Thoracic aorta (tissue), 2 donors: ENCODE measurements at places on chromosomes 4 and X.

- no peak overlapping the region for H3K27ac ChIP-seq
- H3K36me3 ChIP-seq, result no peaks in the 10 kb centered on the region
- DNase-seq, result no peak
- H3K4me1 ChIP-seq, result no peaks in the 10 kb centered on the region
- no peak overlapping the region for H3K4me3 ChIP-seq
Measured at GRCh38 chr4:127244515-127244914, 388.2 kb upstream of the INTU start.

DNA sequence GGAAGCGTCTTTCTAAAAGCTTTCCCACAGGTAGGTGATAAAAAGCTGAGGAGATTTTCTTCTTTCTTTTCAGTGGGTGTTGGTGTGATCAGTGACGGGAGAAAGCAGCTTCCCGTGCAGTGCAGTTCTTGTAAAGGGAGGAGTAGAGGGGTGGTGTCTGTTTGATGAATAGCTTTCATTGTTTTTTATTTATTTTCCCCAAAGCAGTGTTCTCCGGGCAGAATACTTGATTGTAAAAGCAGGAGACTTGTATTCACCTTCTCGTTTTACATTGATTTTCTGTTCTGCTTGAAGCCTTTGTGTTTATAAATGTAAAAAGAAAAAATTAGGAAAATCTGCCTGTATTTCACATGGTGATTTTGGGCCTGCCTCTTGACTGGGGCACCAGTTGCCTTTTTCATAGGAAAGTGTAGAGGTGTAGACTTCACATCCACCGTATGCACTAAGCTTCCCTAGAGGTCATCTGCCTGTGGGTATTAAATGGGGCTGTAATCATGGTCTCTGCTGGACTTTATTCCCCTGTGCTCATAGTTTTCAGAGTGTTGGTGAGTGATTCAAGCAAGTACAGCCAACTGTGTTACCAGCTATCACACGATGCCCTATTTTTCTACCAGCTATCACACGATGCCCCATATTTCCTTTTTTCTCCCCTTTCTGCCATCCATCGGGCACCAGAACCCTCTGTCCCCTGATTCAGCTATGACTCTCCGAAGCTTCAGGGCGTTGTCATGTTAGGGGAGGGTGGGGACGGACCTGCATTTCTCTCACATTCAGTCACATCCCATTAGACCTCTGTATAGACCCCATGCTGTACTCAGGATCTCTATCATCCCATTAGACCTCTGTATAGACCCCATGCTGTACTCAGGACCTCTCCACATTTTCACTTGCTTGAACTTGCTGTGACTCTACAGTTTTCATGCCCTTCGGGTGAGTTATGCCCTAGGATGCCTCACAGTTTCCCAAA, 526.5 kb downstream of the TRIML1 start:
- no peak overlapping the region for H3K4me3 ChIP-seq
- no peaks in the 10 kb centered on the region for H3K4me1 ChIP-seq
- no peaks in the 10 kb centered on the region for H3K36me3 ChIP-seq
- no peak for DNase-seq

GRCh38 chrX:44914532-44915198, 41.7 kb downstream of the KDM6A start:
- H3K4me1 ChIP-seq, result peaks cover 4% of the 10 kb centered on the region
- H3K27me3 ChIP-seq, result no peaks in the 10 kb centered on the region
- no peak overlapping the region for H3K27ac ChIP-seq
- no peak for DNase-seq

- DNase-seq, result no peak
- no peak overlapping the region for H3K27ac ChIP-seq
- H3K4me3 ChIP-seq, result peak overlapping the region; percentile 71
Measured at GRCh38 chrX:46759645-46759974, 692 bp upstream of the SLC9A7 start.

- no peak for DNase-seq
- no peaks in the 10 kb centered on the region for H3K36me3 ChIP-seq
- no peaks in the 10 kb centered on the region for H3K27me3 ChIP-seq
- H3K4me1 ChIP-seq, result peaks cover 22% of the 10 kb centered on the region
- H3K27ac ChIP-seq, result no peak overlapping the region
- no peak overlapping the region for H3K4me3 ChIP-seq
Measured at GRCh38 chr4:186717556-186717955, 6.1 kb downstream of the FAT1 start.

- DNase-seq, result no peak
- no peak overlapping the region for H3K4me3 ChIP-seq
- no peaks in the 10 kb centered on the region for H3K36me3 ChIP-seq
- no peak overlapping the region for H3K27ac ChIP-seq
Measured at GRCh38 chrX:47958761-47959342, 44.9 kb downstream of the ZNF182 start.

DNA sequence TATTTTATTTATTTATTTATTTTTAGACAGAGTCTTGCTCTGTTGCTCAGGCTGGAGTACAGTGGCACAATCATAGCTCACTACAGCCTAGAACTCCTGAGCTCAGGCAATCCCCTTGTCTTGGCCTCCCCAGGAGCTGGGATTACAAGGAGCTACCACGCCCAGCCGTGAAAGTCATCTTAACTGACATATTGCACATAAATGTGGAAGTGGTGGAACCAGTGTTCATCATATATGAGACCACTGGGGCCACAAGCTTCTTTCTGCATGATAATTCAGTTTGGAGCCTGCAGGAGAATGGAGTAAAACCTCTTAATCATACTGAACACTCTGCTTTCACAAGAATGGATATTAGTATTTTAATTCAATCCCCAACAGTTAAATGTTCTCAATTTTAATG, 12.5 kb upstream of the CTSO start:
- no peak overlapping the region for H3K4me3 ChIP-seq
- H3K27ac ChIP-seq, result no peak overlapping the region
- no peak for DNase-seq
- H3K36me3 ChIP-seq, result no peaks in the 10 kb centered on the region
- H3K27me3 ChIP-seq, result no peaks in the 10 kb centered on the region

DNA sequence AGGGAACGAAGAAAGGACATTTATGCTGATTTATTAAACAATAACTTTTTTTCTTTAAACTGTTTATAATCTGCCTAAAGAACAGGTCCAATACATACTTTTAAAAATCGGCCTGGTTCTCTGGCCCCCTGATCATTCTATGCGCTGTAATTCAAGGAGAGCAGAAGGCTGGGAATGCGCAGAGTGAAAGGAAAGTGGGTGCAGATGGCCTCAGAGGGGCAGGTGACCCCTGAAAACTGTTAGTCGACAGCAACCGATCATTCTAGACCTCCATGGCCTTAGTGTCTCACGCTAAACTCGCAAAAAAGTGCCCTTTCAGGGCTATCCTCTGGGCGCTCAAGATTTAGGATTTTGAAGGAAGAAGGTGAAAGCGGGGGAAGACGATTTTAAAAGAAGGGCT, 2.2 kb downstream of the PDE5A start:
- peak overlapping the region; percentile 85 for H3K4me3 ChIP-seq
- no peaks in the 10 kb centered on the region for H3K36me3 ChIP-seq
- H3K27me3 ChIP-seq, result no peaks in the 10 kb centered on the region

DNA sequence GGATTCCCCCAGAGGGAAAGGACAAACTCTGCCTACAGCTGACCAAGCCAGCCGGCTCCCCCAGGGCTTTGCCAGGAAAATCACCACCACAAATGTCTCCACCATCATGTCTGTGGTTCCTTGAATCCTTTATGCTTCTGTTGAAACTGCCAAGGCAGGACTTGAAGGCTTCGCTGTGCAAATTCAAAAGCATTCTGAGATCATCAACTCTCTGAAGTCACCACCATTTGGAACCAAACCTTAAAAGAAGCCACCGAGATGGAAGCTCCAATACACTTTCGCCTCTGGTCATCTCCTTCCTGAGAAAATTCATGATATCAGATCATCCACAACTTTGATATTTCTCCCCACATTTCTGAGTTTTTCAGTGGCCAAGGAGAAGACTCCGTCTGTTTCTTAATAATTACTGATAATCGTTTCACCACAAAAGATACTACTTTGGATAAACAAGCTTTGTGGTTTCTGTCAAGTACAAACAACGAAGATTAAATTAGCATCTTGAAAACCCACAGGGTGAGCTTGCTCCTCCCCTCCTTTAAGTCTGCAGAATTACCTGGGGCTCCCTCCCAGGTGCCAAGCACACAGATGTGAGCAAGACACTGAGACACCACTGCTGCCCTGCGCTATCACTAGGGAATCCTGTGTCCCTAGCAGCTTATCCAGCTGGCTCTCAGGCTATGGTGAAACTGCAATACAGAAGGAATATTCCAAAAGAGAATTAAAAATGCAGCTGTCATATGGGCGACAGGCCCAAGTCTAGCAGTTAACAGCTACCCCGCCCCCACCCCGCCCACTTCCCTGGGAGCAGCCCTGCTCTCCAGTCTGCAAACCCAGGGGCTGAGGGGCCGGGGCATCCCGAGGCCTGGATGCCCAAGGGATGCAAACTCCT, 125.0 kb upstream of the TBL1X start:
- no peaks in the 10 kb centered on the region for H3K27me3 ChIP-seq
- peaks cover 14% of the 10 kb centered on the region for H3K4me1 ChIP-seq
- DNase-seq, result no peak

DNA sequence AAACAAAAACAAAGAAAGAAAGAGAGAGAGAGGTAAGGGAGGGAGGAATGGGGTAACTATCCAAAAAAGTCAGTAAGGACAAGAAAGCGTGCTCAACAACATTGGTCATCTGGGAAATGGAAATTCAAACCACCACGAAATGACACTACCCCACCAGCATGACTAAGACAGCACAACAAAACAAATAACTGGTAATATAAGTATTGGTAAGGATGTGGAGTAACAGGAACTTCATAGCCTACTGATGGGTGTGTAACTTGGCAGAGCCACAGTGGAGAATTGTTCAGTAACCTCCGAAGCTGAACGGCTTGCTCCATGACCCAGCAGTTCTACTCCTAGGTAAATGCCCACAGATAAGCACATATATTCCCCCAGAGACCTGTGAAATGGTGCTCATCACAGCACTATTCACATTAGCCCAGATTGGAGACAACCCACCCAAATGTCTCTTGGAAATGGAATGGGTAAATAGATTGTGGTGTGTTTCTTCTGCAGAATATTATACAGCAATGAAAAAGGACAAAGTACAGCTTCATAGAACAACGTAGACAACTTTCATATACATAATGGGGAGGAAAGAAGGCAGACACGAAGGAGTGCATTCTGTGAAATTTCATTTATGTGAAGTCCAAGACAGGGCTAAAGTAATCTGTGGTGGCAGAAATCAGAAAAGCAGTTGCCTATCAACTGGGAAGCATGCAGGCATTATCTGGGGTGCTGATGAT, 95.5 kb upstream of the ATP6AP2 start:
- H3K27me3 ChIP-seq, result no peaks in the 10 kb centered on the region
- H3K4me3 ChIP-seq, result no peak overlapping the region
- H3K4me1 ChIP-seq, result no peaks in the 10 kb centered on the region
- H3K36me3 ChIP-seq, result no peaks in the 10 kb centered on the region

DNA sequence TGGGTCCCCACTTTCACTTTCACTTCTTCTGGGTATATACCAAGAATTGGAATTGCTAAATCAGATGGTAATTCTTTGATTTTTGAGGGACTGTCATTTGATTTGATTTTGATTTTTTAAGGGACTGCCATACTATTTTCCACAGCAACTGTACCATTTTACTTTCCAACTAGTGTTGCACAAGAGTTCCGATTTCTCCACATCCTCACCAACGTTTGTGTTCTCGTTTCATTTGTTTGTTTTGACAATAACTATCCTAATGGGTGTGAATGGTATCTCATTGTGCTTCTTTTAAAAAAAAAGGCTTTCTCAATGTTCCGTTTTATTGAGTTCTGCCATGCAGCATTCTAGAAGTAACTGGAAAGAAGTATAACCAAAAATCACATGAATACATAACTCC, 62.6 kb downstream of the C4orf46 start:
- no peak overlapping the region for H3K4me3 ChIP-seq
- no peaks in the 10 kb centered on the region for H3K4me1 ChIP-seq
- DNase-seq, result no peak
- H3K27ac ChIP-seq, result no peak overlapping the region
- H3K27me3 ChIP-seq, result no peaks in the 10 kb centered on the region
